ENCODE measurements at places on chromosomes 5 and 9.

GRCh38 chr5:12023614-12024241, 119.5 kb upstream of the CTNND2 start:
- DNase-seq = no peak

DNA sequence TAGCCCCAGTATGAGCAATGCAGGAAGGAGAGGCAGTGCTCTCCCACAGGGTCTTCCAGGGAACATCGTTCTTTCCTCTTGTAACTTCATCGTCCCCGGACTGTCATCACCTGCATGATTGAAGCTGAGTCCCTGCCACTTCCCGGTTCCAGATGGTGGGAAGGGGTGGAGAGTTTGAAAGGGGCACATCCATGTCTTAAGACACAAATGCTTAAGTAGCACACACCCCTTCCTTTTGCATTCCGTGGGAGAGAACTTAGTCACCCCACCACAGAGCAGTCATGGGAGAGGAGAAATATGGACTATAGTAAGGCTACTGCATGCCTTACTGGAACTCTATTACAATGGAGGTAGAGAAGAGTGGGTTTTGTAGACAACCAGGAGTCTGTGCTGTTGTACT, 165.3 kb upstream of the GAS1 start:
- DNase-seq = no peak

GRCh38 chr5:167730656-167731055, 560.8 kb upstream of the WWC1 start:
- no peak for DNase-seq

DNA sequence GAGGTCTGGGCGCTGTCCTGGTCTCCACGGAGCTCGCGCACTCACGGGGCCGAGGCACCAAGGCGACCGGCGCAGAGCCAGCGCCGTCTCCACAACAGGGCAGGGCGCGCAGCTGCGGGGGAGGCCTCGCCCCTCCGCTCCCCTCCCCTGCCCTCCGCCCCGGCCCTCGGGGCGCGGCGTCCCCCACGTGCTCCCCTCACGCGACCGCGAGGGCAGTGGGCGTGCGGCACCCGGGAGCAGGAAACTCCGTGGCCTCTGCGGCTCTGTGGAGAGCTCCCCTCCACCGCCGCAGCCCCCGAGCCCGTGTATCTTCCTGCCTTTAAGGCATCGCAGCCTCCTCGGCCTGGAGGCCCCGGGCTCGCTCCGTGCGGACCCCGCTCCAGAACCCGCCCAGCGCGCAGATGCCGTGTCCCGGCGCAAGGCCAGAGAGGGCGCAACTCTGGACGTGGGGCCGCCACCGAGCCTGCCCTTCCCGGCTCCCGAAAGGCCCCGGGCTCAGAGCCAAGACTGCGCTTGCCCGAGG, 708 bp upstream of the TUBB4B start:
- peak; percentile 27 for DNase-seq

GRCh38 chr9:91099436-91099835, 262.3 kb downstream of the AUH start:
- no peak for DNase-seq
